ENCODE measurements at places on chromosomes 2 and 18. TPM values are rescaled to one million over a fixed set of nuclear protein-coding genes. Genes with fewer than 3 reads are reported as not detected.

LONRF2 gene
- total RNA-seq: 3.0 TPM

DIPK1C gene
- total RNA-seq: not detected

TNFRSF11A gene
- 7.3 TPM for total RNA-seq

LRRC30 gene
- not detected for total RNA-seq

DSG1 gene
- total RNA-seq: not detected

ANKRD62 gene
- total RNA-seq: not detected

HOXD4 gene
- 0.56 TPM for total RNA-seq

KATNAL2 gene
- total RNA-seq: 1.4 TPM

DNAJC5G gene
- total RNA-seq: not detected

All from A549 treated with ZK216348 at 1 μM for 4 hours (cell line).